ENCODE measurements at places on chromosomes 1 and 21.
A peak's percentile ranks its signal among the peaks of the same experiment; 100 is the strongest.

- no peak for DNase-seq
Observed at GRCh38 chr1:173175514-173176145, 31.5 kb downstream of the TNFSF4 start.

DNA sequence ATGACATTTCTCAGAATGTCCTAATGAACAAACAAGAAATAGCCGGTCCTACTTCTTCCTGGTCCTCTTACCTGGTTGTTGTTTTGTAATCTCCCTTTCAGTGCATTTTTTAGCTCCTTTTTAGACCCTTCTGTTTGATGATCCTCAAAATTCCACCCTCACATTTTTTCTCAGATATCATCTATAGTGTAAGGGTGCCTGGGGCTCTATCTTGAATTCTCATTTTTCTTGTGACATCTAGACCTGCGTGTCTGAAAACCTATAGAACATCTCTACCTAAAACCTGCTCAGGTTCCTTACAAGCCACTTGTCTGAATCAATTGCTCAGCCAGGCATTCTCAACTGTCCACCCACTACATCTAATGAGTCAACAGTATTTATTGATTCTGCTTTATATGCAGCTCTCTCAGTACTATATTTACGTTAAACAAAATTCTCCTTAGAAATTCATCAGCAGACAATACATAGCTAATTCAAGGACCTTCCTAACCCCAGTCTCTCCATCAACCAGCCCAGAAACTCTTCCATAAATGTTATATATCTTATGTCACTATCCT lies 36.5 kb upstream of the USH2A start:
- DNase-seq: no peak

DNA sequence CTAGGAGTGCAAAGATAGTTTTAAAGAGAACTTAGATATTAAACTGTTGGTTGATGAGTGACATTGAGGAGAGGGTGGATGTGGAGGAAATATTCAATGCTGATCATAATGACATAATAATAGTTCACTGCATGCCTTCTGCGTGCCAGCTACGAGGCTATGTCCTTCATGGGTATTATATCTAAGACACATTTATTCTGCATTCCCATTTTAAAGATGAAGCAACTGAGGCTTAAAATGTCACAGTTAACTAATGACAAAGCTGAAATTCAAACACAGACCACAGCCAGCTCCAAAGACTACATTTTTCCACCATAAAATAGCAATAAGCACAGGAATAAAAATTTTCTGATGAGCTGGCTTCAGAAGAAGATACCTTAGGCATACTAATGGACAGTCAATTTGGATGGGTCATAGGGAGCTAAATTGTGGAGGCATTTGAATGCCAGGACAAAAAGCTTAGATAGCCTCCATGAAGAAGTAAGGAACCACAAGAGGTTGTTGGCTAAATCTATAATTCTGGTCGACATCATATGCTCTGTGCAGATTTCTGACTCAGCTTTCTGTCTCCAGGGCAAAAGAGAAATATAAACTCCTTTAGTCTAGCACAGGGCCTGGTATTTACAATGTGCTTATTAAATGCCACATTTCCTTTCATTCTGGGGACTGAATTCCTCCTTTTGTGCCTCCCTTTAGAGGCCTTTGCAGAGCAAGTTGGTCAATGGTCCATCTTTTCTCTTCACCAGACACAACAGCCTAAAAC lies 71.2 kb upstream of the NRIP1 start:
- DNase-seq: no peak

- DNase-seq: no peak
Observed at GRCh38 chr21:36524477-36524876, 44.6 kb upstream of the CLDN14 start.

DNA sequence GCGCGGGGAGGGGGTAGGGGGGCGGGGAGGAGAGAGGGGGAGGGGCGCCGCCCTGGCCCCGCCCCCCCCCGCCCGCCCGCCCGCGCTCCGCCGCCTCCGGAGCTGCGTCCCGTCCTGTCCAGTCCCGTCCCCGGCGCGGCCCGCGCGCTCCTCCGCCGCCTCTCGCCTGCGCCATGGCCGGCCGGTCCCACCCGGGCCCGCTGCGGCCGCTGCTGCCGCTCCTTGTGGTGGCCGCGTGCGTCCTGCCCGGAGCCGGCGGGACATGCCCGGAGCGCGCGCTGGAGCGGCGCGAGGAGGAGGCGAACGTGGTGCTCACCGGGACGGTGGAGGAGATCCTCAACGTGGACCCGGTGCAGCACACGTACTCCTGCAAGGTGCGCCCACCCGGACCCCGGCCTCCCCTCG lies at the start of gene AGRN:
Gene AGRN (plus strand): TSS at position 121 of the 405 bp plus-strand sequence. CDS start 53 bp downstream, at position 174.
- no peak for DNase-seq

DNA sequence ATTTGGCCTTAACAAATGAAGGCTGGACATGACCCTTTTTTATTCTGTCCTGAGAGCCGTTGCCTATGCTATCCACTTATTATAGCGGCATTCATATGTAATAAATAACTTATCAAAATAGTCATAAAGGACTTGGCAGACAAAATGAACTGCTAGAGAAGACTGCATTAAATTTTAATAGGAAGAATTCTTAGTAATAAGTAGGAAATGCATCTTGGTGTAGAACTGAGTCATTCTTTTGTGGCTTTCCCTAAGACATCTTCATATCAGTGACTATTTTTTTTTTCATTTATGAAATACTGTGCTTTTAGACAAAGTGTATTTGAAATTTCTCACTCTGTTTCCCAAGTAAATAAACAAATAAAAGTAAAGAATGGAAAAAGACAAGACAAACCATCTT lies 45.6 kb downstream of the PBX1 start:
- no peak for DNase-seq

DNA sequence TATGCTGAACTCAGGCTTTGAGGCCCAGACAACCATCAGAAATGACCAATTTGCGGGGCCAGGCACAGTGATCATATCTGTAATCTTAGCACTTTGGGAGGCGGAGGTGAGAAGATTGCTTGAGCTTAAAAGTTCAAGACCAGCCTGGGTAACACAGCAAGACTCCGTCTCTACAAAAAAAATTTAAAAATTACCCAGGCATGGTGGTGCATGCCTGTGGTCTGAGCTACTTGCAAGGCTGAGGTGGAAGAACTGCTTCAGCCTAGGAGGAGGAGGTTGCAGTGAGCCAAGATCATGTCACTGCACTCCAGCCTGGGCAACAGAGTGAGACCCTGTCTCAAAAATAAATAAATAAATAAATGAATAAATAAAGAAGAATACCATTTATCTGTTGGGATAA lies 156.5 kb downstream of the EIF4G3 start:
- no peak for DNase-seq

DNA sequence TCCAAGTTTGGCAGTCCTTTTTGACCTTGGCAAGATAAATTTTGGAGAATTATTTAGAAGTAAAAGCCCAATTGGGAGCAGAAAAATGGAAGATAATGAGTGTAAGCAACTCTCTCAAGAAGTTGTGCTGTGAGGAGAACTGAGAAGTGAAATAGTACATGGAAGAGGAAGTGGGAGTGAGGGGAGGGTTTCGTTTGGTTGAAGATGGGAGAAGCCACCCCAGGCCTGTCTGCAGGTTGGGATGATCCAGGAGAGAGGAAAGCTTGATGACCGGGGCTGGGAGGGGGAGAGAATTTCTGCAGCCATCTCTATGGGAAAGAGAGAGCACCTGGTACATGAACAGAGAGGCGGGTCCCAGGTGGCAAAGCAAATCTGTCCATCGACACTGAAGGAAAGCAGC lies 8.6 kb upstream of the RCAN1 start:
- no peak for DNase-seq

GRCh38 chr1:14733779-14734140 lies 135.3 kb downstream of the KAZN start:
- no peak for DNase-seq

GRCh38 chr1:182595641-182596240 lies 6.7 kb upstream of the RNASEL start:
- peak; percentile 56 for DNase-seq

GRCh38 chr1:15095496-15095875 lies 58.1 kb upstream of the TMEM51 start:
- no peak for DNase-seq

DNA sequence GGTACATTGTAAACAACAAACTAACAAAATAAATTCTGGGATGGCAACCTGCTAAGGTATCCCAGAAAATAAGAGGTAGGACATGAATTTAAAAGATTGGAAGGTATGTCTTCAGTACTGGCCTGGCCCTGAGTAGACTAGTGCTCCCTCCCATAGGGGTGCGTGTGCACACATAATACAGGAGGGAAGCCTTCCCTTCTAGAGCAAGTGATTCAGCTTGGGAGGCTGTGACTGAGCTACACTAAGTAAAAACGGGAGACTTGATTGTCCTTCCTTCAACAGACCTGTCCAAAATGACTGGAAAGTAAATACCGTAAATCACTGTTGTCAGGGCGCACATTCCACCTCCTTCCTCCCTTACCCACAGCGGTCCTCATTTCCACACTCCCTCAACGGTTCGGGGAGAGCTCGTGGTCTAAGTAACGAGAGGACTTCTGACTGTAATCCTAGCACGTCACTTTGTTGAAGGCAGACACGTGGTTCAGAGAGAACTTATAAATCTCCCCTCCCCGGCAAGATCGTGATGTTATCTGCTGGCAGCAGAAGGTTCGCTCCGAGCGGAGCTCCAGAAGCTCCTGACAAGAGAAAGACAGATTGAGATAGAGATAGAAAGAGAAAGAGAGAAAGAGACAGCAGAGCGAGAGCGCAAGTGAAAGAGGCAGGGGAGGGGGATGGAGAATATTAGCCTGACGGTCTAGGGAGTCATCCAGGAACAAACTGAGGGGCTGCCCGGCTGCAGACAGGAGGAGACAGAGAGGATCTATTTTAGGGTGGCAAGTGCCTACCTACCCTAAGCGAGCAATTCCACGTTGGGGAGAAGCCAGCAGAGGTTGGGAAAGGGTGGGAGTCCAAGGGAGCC lies at the start of gene TGFB2:
Gene TGFB2 (plus strand): TSS at position 523 of the 859 bp plus-strand sequence. CDS start 1,366 bp downstream, outside the sequence.
- DNase-seq: peak; percentile 7

DNA sequence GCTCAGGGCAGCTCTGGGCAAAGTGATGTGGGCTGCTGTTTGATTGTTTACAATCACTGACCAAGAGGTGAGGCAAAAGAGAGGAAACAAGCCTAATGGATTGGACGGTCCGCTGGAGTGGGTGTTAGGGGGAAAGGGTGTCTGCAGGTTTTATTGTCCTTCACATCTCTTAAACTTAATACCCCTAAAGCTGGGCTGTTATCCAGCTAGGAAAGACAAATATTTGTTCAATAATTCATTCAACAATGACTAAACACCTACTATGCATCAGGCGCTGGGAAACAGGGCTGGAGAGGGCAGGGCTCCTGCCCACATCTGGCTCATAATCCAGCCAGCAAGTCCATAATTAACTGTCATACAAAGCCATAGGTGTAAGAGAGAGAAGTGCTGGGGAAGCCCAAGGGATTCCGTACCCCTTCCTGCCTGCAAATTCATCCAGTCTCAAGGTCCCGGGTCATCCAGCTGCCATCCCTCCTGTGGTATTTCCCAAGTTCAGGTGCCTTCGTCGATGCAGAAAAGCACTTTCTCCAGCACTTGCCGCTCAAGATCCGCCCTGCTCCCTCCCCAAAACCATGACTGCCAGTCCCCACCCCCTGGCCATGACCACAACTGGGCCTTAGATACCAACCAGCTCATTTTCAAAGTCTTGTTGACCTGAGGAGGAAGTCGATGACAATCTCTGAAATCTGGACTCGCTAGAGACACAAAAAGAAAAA lies 10.7 kb downstream of the TMEM63A start:
- no peak for DNase-seq
